ENCODE measurements at places on chromosomes 2 and 18.

GRCh38 chr2:138602166-138602460 lies 100.5 kb downstream of the SPOPL start:
- DNase-seq, result no peak

- peak; percentile 94 for DNase-seq
Measured at GRCh38 chr2:64359892-64360657, 93.9 kb upstream of the LGALSL start.

GRCh38 chr2:9284521-9285297 lies 78.1 kb downstream of the ASAP2 start:
- no peak for DNase-seq

DNA sequence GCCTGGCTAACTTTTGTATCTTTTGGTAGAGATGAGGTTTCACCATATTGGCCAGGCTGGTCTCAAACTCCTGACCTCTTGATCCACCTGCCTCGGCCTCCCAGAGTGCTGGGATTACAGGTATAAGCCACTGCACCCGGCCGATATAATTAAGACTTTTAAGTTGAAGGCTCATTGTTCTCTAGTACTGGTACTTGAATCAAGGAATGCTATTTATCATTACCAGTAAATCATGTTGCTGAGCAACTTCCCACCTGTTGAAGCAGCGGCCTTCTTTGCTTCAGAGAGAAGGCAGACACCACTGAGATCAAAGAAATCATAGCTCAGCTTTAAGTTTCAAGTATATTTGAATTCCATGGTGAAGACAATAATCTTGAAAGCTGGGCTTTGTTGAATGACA lies 58.8 kb upstream of the TMEM163 start:
- no peak for DNase-seq

- DNase-seq, result peak; percentile 6
Measured at GRCh38 chr2:174465327-174465726, 21.5 kb downstream of the GPR155 start.

DNA sequence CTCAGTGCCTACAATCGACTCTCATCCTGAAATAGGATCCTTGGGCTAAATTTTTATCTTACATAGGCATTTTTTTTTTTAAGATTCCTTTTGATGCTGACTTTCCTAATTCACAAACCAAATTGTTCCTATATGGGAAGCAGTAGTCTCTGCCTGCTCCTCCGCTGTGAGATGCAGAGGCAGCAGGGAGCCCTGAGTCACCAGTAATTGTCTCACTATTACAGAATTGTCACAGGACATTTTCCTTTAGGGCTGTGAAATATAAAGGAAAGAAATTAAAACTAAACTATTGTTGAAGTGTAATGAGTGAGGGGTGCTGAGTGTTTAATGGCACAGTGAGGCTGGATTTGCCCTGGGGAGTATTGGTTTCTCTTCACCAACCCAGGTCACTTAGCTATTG lies 63.8 kb downstream of the MYO3B start:
- DNase-seq, result no peak

GRCh38 chr2:10266133-10266620 lies 36.5 kb upstream of the HPCAL1 start:
- DNase-seq, result peak; percentile 46

- DNase-seq, result no peak
Measured at GRCh38 chr2:102499558-102499957, 26.5 kb downstream of the SLC9A4 start.

GRCh38 chr18:45670281-45670962 lies 53.6 kb upstream of the SLC14A1 start:
- peak; percentile 78 for DNase-seq

DNA sequence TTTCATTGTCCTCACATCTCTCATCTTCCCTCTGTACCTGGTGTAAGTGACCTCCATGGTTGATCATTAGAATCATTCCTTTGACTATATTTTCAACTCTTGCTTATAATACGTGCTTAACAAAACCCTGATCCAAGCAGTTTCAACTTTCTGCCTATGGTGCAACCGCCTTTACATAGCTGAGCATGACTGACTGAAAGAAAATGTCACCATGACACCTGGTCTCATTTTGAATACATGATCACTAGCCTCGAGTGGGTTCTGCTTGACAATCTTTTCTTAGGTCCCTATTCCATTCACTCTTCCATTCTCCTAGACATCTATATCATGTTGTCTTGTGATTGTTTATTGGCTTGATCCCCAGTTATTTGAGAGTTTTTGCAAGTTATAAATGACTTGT lies 78.9 kb upstream of the STAM2 start:
- DNase-seq, result no peak

DNA sequence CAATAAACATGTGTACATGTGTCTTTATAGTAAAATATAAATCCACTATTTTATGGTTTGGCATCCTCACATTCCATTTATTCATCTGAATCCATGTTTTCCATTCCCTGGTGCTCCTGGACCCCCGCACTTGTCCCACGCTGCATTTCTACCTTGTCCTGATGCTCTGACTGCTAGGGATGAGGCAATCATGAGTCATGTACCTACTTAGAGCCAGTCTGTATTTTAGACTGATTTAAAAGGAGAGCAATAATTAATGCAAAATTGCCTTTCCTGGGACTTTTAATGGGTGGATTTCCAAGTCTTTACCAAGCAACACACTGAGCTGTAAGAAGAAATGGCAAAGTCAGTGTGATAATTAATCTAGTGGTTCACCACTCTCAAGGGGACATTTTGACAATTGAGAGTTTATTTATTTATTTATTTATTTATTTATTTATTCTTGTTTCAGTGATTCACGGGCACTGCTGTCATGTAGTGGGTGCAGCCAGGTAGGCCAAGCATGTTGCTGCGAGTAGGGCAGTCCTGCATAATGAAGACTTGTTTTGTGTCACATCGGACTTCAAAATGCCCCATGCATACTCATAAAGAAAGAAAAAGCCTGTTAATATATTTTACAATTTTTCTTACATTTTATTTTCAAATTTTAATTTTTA lies 419.3 kb upstream of the VWC2L start:
- peak; percentile 31 for DNase-seq

DNA sequence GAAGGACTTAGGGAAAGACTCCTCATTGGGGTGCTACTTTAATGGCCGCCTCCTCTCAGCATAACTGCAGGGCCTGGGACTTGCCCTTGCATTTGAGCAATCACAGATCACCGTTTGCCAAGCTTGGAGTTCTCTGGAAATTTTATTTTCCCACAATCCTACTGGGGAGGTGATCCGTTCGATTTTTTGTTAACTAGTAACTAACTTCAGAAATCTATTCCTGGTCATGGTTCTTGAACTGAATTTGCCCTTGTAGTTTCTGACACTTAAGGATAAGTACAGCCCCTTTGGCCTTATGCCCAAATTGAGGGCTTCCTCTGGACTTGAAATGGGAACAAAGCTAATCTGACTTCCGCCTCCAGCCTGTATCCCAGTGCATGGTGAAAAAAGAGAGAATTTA lies 60.5 kb upstream of the ST3GAL5 start:
- no peak for DNase-seq

DNA sequence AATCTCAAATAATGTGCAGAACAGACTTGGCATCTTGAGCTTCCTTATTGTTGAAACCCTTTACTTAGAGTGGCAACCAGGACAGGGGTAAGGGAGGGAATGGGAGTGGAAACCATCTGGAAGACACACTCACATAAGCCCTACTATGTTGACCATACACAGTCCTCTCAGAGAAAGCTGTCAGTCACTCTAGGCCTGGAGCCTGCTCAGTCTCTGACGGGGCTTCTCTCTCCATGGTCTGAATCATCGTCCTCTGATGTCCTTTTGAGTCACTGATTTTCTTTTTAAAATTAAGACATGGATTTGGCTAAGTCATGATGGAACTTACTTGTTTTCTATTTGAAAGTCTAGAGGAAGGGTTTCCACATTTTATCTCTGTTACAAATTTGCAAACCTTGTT lies 74.0 kb downstream of the MYO1B start:
- peak; percentile 48 for DNase-seq

DNA sequence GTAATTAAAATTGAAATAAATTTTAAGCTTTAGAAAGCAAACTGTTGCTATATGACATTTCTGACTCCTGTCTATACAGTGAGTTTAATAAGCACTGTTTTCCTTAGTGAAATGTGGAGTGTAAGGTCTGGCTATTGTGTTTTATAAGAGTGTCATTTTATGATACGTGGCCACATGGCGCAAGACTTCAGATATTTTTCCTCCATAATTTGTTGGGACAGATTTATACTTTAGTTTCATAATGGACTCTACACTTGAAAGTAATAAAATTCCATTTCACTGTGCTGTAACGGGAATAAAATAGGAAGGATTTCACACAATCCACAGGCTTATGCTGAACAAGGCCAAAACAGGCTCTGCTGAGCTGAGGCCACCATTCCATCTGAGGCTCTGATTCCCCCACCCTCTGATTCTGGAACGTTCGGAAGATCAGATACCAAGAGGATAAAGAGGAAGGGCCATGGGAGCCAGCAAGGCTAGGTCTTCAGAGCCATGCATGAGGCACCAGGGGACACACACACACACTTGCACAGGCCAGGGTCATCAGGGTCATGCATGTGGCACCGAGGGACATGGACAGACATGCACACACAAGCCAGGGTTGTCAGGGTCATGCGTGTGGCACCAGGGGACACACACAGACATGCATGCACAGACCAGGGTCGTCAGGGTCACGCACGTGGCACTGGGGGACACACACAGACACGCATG lies 35.6 kb downstream of the HDAC4 start:
- no peak for DNase-seq

- DNase-seq, result peak; percentile 35
Measured at GRCh38 chr2:28681158-28681571, 70.5 kb upstream of the PPP1CB start.

DNA sequence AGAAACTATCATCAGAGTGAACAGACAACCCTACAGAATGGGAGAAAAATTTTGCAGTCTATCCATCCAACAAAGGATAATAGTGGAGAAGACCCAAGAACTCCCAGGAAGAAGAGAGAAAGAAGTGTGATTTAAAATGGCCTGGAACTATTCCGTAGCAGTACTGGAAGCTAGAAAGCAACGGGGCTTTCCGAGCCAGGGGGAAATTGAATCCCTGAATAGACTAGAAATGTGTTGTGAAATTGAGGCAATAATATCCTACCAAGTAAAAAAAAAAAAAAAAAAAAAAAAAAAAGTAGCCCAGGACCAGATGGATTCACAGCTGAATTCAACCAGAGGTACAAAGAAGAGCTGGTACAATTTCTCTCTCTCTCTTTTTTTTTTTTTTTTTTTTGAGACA lies 69.3 kb downstream of the FARP2 start:
- DNase-seq, result no peak

GRCh38 chr18:55547705-55548056 lies 40.3 kb downstream of the TCF4 start:
- no peak for DNase-seq

- DNase-seq, result no peak
Measured at GRCh38 chr18:2256577-2256976, 314.7 kb downstream of the METTL4 start.

DNA sequence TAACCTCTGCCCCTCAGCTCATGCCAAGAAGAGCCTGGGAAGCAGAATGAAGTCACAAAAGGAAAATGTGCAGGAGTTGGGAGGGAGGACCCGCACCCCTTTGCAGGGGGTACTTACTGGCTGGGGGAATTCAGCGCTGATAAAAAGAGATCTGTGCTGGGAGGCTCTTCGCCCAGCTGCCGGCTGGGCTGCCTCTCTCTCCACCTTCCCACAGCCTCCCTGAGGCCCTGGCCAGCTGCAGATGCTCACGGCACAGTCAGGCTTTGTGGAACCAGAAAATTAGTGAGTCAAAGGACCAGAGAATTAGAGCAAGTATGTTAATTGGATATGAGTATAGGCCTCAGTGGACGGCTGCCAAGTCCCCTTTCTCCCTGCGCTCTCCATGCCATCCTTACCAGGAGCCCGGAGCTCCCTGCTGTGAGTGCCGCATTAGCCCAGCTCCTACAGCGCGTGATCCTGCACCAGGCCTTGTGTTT lies 181.7 kb upstream of the SH3BP4 start:
- peak; percentile 78 for DNase-seq

DNA sequence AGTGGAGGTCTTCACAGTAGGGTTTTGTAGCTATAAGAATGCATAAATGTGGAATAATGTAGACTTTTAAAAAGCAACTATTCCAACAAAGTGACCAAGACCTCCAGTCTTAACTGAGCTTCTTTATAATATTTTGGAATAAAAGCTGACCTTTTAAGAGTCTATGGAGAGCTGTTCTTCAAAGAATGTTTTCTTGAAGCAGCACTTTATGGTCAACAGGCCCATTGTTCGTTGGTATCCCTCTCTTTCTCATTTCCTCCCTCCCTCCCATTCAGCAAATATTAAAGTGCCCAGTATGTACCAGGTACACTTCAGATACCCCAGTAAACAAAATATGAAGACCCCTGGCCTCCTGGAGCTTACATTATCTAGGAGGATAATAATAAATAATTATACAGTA lies 140.1 kb upstream of the SMAD7 start:
- no peak for DNase-seq

GRCh38 chr2:166394245-166394644 lies 18.5 kb upstream of the SCN9A start:
- DNase-seq, result no peak

GRCh38 chr2:29900971-29901633 lies 20.3 kb downstream of the ALK start:
- no peak for DNase-seq

DNA sequence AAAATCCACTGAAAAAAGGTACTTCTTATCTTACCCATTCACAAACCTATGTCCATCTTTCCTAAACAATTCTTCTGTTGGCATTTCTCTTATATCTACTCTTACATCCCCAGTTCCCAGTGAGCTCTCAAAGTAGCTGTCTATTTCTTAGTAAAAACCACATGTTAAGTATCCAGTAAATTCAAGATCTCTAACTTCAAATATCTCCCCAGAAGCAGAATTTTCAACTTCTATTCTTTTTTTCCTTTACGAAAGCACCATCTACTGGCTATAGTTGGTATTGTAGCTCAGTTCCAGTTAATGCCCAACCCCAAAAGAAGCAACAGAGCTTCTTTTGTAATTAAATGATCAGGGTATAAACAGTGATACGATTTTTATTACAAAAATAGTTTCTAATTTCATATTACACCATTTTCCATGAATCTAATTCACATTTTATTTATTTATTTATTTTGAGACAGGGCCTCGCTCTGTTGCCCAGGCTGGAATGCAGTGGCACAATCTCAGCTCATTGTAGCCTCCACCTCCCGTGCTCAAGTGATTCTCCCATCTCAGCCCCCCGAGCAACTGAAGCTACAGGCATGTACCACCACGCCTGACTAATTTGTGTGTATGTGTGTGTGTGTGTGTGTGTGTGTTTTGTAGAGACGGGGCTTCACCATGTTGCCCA lies 28.5 kb downstream of the HRH4 start:
- DNase-seq, result peak; percentile 14

DNA sequence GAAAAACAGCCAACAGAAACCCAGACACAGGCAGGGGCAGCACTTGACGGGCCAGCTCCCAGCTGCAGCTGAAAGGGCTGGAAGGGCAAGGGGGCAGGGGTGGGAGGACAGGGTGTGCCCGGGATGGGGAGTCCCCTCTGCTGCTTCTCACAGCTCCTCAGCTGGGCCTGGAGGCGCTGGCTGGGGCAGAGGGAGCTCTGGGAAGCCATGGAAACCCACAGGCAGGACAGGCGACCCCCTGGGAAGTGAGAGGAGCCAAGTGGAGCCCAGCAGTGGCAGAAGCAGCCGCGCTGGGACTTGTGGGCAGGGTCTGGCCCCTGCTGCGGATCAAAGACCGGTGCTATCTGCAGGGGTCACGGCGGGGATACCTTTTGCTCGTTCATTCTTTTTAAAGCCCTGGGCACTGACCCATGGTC lies 20.7 kb downstream of the OTOF start:
- DNase-seq, result no peak

All from fibroblast of lung (primary cell).